Epithelial cell of proximal tubule (primary cell): ENCODE measurements at places on chromosomes 5 and 9. TPM values are rescaled to one million over a fixed set of nuclear protein-coding genes. Genes with fewer than 3 reads are reported as not detected.

Gene ARHGEF37
- 2.0 and 2.7 TPM in 2 replicates for total RNA-seq

DNA sequence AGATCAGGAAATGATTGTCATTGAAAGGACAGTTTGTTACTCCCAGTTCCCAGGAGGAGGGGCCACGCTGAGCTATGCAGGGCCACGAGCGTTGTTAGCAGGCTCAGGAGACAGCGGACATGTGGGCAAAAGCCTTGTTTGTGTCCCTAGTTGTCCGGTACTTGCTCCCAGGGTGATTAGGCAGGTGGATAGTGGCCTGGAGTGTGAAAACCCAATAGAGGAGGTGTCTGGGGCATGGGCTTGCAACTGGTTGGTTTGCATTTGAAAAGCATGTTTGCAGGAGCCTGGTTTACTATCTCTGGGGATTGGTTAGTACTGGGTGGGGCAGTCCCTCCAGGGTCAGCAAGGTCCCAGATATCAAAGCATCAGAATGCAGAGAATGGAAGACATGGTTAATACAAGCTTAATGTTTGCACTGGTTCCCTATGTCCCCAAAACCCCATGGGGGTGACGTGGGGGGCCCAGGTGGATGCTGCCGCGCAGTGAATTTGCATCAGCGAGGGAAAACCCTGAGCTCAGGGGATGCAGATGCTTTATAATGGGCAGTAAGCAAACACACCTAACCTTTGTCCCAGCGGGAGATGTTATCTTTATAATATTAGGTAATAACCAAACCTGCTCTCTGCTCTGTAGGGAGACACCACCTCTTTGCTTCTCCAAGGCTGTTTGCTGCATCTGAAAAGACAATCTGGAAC is 39.7 kb downstream of the ROPN1L start:
- no peak for DNase-seq

Gene ARL14EPL
- total RNA-seq, result 0.17 TPM in 1 of 2 replicates, not detected in the other

DNA sequence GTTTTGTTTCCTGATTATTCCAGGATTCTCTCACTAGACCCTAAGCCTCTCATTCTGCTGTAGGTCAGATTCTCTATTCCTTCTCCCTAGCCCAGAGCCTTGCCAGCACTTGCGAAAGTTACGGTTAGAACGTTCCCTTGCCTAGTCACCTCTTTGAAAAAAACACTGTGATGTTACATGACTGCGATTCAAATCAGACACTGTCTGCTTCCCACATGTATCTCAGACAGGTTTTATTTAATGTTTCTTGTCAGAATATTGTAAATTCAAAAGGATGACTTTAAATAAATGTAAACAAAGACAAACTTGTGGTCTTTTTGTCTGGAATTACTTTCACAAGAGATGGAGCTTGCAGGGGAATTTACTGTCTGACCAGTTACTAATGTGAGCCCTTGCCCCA is 116.5 kb upstream of the OTULINL start:
- DNase-seq, result no peak

Gene SPINK6
- total RNA-seq, result not detected in 2 replicates

- DNase-seq, result no peak
Measured at GRCh38 chr5:171469326-171469725, 49.9 kb downstream of the FGF18 start.

- no peak for DNase-seq
Measured at GRCh38 chr9:27126670-27127069, 17.6 kb downstream of the TEK start.

Gene RXRA
- 8.4 and 19.1 TPM in 2 replicates for total RNA-seq

DNA sequence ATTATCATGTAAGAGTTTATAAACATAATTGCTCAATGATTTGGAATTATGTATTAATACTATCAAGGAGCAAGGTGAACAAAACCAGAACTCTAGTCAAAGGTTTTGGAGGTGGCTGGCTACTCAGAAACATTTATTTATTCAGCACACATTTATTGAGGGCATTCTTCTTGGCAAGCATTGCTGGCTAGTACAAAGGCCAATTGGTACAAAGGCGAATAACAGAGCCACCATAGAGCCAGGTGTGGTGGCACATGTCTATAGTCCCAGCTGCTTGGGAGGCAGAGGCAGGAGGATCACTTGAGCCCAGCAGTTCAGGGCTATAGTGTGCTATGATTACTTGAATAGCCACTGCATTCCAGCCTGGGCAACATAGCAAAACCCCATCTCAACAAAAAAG is 242.1 kb downstream of the CWC27 start:
- DNase-seq, result no peak
